ENCODE measurements at places on chromosomes 4 and X.

- peak; percentile 18 for DNase-seq
Measured at GRCh38 chr4:185399466-185399865, 2.8 kb downstream of the ANKRD37 start.

DNA sequence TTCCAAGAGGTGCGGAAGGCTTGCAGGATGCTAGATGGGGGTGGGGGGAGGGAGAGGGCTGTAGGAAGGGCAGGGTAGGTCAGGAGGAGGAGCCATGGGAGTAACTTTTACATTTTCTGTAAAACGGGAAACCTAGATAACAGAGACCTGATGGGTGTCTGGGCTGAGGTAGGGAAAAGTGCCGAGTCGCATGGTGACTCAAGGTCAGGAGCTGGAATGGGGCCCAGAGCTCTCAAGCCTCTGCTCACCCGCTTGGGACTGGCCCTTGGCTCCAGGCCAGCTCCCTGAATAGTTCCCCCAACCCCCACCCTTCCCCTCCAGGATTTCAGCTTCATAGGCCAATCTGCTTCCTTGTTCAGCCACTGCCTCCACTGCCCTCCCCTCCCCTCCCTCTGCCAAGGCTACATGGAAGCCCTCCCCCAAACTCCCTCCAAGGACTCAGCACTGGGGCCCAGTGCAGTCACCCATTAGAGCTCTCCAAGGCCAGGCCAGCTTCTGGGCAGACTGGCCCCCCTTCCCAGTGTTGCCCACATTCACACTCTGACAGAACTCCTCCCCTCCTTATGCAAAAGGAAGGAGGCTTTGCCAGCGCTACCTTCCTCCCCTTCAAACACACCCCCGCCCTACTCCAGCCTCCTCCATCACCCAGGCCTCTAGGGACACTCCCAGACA, 43.6 kb downstream of the TSC22D3 start:
- DNase-seq: peak; percentile 80

DNA sequence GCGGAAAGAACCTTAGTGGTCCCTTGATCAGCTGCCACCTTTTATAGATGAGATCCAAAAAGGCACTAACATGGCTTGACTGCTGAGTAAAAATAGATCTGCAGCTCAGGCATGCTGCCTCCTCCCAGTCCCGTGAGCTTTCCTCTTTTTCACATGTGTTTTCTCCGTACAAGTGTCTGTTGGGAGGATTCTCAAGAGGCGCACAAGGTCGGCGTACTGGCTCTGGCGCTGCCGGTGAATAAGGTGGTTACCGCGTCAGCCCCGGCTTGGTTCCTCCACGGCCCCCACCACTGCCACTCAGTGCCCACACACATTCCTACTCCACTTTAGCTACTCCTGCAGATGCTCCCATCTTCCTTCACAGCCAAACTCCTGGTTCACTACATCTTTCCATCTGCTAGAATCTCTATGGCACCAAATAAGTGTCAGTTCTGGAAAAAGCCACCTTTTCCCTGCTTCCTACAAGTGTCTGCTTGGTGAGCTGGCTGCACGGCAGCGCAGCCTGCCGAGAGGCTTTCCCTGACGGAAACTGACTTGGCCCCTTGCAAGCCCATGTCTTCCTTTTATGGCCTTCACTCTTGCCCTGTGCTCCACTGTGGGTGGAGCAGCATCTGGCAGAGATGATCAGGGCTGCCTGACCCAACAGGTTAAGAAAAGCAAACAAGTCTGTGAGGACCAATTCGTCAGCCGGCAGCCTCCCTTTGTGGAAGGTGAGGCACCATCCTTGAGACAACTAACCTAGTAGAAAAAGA, 99.8 kb downstream of the KLHL8 start:
- peak; percentile 28 for DNase-seq

GRCh38 chr4:101584306-101584705, 206.2 kb upstream of the BANK1 start:
- DNase-seq: no peak

DNA sequence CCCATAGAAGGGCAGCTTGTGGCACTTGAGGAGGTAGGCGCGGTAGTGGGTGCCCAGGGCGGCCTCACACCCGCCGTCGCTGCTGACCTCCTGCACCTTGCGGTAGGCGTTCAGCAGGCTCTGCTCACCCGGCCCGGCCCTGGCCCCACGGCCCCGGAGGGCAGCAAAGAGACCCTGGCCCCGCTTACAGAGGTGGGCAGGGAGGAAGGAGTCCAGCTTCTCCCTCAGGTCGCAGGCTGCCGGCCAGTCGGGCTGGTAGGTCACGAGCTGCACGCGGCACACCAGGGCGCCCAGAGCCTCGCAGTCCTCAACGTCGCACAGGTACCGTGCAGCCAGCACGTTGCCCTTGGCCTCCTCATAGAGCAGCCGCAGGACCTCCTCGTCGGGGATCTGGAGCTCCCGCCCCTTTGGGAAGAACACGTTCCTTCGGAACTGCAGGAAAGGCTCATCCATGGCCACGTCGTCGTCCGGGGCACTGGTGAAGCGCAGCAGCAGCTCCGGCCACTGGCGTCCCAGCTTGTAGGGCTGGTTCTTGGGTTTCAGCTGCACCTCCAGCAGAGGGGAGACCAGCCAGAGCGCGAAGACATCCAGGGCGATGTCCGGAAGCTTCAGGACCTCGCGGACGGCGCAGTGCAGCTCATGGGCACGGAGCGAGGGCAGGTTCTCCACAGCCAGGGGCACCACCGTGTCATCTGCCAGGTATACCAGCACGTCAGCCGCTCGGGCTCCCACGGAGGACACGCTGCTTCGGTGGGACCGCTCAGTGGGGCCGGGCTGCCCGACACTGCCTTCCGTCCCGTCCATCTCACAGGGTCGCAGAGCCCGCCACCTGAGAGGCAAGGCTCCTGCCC, 17.1 kb upstream of the LAS1L start:
- DNase-seq: no peak

DNA sequence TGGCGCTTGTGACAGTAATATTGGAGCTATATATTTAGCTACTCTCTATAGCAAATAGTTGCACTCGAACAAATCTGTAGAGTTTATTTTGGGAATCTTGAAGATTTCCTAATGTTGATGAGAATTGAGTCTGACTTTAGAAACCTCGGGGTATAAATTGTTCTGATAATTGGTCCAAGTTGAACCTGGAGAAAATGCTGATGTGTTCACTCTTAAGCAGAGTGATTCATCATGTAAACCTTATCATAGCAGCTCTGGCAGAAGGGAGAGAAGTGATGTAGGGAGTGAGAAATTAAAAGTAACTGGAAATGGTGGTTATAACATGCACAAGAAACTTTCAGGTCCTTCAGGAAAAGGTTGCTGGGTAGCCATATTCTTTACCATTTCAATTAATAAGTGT, 16.4 kb upstream of the SLC4A4 start:
- no peak for DNase-seq

DNA sequence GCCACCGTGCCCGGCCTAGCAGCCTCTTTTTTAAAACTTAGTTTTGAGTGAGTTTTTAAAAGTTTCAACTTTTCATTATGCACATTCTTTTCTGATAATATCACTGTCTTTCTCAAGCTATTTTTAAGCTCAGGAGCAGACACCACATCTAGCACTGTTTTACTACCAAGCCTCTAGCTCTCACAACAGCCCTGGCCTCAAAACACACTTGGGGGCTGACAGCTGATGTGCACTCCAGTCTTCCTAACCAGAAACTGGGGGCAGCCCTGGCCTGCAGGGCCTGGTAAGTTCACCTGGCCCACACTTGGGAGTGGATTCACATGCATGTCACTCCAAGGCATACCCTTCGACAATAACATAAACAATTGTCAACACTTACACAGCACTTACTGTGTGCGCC, 34.0 kb downstream of the CENPU start:
- no peak for DNase-seq

- DNase-seq: no peak
Measured at GRCh38 chr4:39308611-39309010, 57.6 kb downstream of the RFC1 start.

DNA sequence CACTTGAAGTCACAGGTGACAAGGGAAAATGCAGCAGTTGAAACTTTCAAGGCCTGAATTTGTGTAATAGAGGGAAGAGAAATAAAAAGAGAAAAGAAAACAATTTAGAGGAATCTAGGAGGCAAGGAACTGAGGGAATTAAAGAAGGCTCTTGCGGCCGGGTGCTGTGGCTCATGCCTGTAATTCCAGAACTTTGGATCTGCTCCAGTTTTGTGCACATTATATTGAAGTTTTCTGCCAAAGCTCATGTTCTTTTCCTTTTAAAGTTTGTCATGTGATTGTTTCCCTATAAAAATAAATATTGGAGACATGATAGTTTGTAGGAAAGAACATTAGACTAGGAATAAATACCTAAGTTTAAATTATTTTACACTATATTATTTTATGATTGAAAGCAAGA, 433.9 kb upstream of the CPEB2 start:
- no peak for DNase-seq

DNA sequence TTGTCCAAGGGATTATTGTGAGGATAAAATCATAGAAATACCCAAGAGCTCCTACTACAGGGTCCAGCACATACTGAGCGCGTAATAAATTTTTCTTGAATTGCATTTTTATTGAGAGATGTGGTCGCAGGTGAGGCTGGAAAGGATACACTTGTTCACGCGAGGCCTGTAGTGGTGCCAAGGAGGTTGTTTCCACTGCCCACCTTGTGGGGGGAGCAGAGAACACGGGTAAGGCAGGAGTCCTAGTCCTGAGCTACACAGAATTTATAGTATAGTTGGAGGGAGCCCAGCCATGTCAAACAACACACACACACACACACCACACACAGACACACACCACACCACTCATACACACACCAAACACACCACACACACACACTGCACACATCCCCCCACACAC, 31.8 kb upstream of the CYP4V2 start:
- DNase-seq: no peak

DNA sequence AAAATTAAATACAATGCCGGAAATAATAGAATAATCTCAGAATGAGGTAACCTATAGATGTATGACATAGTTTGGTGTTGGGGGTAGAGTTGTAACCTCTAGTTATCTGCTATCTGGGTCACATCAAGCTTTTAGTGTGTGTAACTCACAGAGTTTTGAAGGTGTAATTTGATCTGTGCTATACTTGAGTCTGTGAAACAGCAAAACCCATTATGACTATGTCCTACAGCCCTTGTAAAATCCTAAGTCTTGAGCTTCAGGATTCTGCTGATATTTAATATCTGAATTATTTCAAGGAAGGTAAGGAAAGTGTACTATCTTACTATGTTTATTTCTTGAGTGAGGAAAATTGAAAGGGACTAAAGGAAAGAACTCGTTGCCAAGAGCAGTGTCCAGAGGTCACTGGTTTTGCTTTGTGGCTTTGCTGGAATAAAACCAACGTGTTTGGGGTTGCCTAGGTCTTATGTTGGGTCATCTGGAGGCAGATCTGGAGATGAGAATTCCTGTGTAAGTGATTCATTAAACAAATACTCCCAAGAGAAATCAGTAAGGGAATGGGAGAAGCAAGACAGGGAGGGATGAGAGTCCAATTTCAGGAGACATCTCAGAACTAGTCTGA, 107.8 kb upstream of the CBLL2 start:
- no peak for DNase-seq
